ENCODE measurements at places on chromosomes 5 and 9.

GRCh38 chr9:95726756-95727155 lies 148.7 kb upstream of the ERCC6L2 start:
- peak; percentile 8 for DNase-seq

DNA sequence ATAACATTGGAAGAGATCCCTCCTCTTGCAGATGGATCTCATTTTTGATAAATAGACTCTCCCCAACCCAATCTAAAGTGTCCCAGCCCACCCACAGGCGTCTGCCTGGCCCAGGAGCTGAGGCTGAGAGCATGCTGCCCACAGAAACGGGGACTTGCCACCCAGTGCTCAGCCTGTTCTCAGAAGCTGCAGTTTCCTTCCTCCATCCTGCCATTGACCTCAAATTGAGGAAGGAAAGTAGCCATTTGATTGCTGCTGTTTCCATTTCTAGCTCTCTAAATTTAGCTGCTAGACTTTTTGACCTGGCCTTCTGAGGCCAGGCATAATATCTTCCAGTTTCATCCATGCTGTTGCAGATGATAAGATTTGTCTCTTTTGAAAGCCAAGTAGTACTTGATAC lies 31.1 kb upstream of the FRMD3 start:
- no peak for DNase-seq

GRCh38 chr9:35940458-35941407 lies 17.2 kb downstream of the OR2S2 start:
- DNase-seq = no peak

- DNase-seq = no peak
Observed at GRCh38 chr5:14551211-14551610, 30.4 kb upstream of the OTULINL start.

- peak; percentile 77 for DNase-seq
Observed at GRCh38 chr9:14278291-14278721, 35.6 kb downstream of the NFIB start.

- DNase-seq = no peak
Observed at GRCh38 chr9:73437758-73438157, 286.1 kb downstream of the ANXA1 start.

- no peak for DNase-seq
Observed at GRCh38 chr5:137441476-137441875, 57.6 kb downstream of the SPOCK1 start.

DNA sequence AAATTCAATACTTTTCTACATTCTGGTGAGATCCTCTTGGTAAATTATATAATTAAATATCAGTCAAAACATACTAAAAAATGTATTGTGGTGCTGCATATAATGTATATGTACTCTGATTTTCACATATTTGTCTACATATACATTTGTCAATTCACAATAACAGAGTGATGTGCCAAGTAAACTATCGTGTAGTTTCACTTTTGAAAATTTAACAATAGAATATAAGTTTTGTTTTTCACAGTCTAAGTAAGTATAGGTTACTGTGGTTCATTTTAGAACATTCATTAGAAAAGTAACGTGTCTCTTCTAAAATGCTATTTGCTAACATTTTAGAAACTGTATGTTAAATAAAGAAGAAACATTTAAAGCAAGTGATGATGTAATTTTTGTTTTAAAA lies 73.6 kb downstream of the NR3C1 start:
- no peak for DNase-seq

- DNase-seq = no peak
Observed at GRCh38 chr5:98461485-98461884, 312.0 kb upstream of the RGMB start.

DNA sequence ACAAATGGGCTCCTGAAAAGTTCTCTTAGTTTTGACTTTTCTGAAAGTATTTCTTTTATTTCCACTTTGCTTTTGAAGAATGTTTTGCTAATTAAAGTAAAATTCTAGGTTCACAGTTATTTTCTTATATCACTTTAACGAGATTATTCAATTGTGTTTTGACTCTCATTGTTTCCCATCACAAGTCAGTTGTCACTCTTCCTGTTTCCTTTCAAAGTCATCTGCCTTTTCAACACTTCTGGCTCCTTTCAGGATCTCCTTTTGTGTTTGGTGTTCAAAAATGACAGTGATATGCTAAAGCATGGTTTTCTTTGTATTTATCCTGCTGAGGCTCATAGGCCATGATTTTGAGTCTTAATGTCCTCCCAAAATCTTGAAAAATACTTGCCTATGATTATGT lies 235.4 kb upstream of the TAS2R1 start:
- no peak for DNase-seq

- no peak for DNase-seq
Observed at GRCh38 chr9:132031467-132032237, 48.0 kb downstream of the MED27 start.

DNA sequence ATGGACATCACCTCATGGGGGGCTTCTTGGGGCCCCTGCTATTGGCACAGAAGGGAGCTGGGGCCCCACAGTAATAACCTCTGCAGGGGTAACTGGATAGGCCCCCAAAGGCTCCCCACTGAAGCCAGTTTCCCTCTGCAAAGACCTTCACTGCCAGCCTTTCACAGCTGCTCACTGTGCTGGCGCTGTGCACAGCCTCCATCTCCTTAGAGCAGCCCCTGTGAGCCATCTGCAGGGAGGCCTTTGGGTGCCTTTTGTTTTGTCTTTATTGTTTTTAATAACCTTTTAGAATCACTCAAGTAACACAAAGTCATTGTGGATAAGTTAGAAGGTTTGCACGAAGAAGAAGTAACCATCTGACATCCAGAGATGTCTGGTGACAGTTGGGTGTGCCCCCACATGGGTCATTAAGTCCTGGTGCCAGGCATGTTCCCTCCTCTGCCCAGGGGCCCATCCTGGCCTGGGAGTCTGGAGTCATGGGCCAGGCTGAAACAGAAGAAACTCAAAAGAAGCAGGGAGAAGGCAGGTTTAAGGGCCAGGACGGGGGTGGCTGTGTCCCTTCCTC lies 42.7 kb downstream of the NCS1 start:
- no peak for DNase-seq

GRCh38 chr5:159017786-159018185 lies 81.9 kb downstream of the EBF1 start:
- DNase-seq = no peak

- DNase-seq = peak; percentile 44
Observed at GRCh38 chr9:20437476-20437875, 184.8 kb downstream of the MLLT3 start.

- DNase-seq = no peak
Observed at GRCh38 chr5:139275956-139276355, 17.6 kb upstream of the MATR3 start.

DNA sequence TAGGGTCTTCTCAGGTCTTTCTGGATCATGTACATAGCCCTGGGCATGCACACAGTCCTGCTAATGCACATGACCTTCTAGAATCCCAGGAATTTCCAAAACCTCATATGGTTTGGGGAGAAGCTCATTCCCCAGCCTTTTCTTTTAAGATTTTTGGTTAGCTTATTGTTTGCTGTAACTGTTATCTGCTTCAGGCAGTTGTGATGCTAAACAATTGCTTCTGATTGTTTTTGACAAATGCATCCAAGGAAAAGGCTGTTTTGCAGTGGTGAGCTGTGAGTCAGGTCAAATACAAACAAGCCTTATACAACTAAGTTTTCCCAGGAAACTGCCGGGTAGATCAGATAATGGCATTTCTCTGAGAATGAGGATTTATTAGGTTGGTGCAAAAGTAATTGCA lies 32.7 kb downstream of the SMC5 start:
- DNase-seq = no peak

DNA sequence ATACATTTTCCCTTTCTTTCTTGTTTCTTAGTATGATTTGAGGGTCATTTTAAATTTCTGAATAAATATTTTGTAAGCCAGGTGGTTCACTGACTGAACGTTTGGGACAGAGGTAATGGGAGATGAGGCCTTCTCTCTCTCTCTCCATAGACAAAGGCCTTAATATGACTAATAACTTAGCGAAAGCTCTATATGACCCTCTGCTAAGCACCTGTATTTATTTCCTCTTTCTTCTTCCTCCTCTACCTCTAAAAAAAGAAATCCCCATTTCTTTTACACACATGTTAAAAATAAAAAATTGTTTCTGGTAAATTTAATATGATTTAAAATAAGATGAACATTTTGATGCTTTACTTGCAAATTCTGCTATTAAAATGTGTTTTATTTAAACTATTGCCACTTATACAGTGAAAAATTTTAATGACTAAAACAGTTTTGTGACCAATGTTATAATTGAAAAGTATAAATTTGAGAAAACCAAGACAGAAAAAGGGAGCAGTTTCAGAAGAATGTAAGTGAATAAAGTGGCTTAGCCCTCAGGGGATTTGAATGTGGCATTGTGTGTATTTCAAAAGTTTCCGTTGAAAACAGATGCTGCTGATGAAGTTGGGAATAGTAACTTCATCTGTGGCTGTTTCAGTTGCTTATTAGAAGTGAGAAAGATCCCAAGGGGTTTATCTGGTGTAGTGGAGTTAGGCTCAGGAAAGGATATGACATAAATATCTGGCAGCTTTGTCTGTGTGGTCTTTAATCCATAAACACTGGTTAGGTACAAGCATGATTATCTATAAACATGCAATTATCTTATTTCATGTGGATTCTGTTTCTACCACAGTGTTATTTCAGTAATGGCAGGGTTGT lies 128.6 kb upstream of the GRHPR start:
- DNase-seq = no peak

DNA sequence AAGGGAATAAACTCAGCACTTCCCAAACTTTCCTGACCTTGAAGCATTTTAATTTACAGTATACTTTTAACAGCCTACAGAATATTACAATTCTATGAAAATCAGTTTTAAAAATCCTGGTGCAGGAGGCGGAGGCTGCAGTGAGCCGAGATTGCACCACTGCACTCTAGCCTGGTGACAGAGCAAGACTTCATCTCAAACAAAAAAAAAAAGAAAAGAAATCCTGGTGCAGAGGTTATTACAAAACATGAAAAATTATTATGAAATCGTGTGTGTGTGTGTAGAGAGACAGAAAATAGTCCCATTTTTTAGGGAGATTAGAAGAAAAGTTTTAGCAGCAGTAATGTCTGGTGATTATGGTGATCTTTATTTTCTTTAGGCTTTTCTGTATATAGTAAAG lies 26.9 kb downstream of the GOLPH3 start:
- DNase-seq = no peak

DNA sequence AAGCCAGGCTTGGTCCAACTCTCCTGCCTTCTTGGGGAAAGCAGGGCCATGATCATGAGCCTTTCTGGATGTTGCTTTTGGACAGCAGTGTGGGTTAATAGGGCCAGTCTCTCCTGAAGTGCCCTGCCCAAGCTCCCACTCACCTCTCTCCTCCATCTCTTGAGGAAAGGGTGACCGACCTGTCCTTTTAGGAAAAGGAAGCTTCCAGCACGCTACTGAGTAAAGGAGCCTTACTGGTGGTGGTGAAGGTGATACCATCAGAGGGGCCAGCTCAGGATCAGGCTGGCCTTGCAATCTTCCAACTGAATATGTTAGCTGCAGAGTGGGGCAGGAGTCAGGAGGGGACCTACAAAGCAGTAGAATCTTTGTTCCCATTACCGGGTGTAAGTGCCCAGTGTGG lies 2.2 kb upstream of the RGS3 start:
- DNase-seq = no peak

GRCh38 chr9:73370053-73370452 lies 218.4 kb downstream of the ANXA1 start:
- DNase-seq = no peak

DNA sequence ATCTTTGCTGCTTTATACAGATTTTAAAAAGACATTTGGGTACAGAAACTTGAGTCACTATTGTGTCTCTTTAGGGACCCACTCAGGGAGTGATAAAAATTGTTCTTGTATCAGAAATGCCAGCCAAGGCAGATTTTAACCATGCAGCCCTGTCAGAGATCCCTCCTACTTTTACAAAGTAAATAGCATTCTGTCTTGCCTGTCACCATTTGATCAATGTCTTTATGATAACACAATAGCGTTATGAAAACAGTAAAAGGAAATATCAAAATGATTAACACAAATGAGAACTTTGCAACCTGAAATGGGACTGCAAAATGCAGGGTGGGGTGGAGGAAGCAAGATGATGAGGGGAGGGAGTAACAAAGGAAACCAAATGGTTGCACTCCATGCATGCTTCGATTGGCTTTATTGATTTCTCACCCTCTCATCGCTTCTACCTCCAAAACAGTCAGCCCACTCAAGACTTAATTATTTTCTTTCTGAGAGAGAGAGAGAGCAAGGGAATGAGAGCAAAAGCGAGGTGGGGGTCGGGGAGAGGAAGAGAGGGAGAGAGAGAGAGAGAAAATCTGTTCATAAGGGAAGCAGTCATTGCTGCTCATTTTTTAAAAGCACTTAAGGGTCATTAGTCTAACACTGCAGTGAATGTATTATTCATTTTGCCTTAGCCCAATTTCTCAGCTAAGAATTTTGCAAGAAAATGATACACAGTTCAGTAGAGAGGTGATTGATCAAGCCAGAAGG lies 576.5 kb downstream of the CSNK1G3 start:
- DNase-seq = no peak

DNA sequence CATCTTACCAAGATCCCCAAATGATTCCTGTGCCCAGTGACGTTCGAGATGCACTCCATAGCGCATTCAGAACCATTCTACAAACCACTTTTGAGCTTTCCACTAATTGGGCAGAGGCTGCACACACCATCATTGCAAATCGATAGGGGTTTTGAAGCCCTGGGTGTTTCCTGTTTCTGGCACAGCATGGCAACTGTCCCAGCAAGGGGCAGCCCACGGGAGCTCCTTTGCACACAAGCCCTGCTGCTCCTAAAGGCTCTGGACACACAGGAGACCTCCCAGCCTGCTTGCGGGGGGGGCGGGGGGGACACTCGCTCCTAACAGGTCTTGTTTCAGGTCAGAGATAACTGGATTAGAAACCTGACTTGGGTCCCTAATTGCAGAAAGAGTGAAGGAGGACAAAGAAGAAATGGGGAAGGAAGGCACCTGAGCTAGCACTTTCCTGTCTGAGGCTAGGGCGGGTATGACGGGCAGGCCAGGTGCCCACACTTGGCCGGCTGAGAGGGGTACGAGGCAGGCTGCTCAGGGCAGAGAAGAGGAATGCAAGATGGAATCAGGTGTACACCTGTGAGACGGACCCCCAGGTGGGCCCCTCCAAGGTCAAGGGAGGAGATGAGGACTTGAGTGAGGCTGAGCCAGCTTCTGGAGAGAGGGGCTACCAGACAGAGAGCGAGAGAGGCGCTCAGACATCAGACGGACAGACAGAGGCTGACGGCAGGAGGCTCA lies 820 bp downstream of the FBP1 start:
- DNase-seq = no peak

DNA sequence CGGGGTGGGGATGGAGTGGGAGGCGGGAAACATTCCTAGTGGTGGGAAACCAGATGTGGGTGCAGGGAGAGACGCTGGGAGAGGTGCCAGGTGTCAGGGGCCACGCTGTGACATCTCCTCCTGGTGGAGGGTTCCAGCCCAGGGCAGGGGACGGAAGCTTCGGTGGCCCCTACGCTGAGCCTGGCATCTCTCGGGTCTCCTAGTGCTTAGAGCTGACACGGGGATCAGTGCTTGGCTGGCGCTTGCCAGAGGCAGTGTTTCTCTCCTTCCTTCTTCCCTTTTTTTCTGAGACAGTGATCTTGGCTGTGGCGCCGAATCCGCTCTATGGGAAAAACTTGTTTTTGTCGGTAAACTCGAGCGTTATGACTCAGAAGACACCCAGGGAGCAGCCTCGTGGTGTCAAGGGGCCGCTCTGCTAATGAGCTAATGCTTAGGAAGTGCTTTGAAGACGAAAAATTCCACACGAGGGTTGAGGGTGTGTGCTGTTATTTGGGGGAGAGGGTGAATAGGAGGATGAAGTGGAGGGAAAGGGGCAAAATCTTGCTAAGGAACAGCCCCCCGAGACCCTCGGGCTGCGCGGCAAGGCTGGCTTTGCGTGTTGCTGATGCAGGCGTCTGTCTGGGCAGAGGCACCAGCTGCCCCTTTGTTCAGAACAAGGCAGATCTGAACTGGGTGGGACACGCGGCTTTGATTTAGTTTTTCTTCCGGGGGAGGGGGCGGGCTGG lies 20.4 kb upstream of the IER5L start:
- peak; percentile 54 for DNase-seq
